ENCODE measurements at places on chromosomes 1 and 21.
A peak's percentile ranks its signal among the peaks of the same experiment; 100 is the strongest.

GRCh38 chr1:24151175-24151533 lies 8.2 kb upstream of the IL22RA1 start:
- DNase-seq = no peak

GRCh38 chr21:29697555-29698193 lies 242.1 kb downstream of the GRIK1 start:
- no peak for DNase-seq

DNA sequence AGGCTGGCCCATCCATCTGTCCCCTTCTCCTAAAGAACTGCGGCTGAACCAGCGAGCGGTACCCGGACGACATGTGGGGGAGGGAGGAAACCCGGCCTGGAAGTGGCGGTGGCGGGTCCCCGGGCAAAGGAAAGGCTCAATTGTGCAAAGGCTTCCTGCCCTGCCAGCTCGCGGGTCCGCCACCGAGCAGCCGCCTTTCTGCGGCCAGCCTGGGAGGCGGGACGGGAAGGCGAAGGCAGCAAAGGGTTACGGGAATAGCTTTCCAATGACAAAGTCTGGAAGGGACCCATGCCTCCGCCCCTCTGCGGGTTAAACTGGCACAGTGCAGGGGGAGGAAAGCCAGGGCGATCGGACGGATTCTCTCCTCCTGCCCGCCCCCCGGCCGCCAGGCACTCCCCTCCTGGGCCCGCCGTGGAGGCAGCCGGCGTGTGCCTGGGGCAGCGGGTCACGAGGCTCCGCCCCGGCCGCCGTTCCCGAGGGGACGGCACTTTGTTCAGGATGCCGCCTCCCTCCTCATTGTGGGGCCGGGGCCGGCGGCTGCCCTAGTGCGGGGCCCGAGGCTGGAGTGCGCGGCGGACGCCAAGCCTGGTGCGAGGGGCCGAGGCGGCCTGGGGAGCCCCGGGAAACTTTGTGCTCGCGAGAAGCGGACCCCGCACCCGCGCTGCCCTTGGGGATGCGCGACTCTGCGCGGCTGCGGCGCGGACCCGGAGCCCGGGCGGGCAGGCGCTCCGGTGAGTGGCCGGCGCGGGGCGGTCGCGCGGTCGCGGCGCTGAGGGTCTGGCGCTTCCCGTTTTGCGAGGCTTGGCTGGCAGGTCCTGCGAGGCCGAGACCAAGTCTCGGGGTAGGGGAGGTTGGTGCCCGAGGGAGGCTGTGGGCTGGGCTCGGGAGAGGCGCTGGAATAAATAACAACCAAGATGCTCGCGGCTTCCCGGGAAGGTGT lies at the start of gene NAV1:
NAV1 (plus strand) TSS at position 516 of the 940 bp plus-strand sequence. CDS start 83,758 bp downstream, outside the sequence.
- no peak for DNase-seq

DNA sequence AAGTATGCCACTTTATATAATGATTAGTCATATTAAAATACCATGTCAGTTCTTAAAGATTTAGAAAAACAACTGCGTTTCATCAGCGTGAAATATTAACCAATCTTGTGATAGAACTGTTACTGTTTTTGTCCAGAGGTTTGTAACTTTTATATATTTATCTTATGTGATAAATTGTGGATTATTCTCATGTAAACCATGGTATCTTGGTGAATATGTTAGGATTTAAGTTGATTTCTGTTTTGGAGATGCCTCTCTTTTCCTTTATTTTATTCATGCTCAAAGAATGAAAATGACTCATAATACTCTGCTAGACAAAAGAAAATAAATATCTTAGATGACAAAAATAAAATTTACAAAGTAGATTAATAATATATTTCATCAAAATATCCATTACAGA lies 88.4 kb downstream of the ADGRL4 start:
- DNase-seq = no peak

DNA sequence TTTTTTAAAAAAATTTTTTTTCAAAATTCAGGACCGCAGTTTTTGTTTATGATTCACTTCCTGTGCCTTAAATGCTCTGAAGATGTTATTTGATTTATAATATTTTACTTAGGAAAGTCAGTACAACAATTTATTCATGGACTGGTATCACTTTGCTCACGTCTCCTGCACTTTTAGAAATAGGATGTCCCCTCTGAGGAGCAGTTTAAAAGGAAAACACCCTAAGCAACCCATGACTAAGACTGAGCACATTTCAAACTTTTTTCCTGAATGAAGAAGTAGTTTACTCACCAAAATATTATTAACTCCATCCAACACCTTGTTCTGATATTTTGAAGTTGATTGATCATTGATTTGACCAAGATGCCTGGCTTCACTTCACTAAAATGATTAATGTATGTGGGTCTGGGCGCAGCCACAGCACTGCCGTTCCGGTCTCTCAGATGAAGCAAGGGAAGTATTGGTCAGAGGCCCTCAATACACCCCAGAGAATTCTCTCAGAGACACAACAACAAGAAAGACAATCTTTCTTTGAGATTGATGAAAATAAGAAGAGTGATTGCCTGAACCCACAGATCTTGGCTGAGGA lies 223.9 kb downstream of the TGFB2 start:
- no peak for DNase-seq

GRCh38 chr1:209756615-209757445 lies 977 bp downstream of the TRAF3IP3 start:
- peak; percentile 37 for DNase-seq

DNA sequence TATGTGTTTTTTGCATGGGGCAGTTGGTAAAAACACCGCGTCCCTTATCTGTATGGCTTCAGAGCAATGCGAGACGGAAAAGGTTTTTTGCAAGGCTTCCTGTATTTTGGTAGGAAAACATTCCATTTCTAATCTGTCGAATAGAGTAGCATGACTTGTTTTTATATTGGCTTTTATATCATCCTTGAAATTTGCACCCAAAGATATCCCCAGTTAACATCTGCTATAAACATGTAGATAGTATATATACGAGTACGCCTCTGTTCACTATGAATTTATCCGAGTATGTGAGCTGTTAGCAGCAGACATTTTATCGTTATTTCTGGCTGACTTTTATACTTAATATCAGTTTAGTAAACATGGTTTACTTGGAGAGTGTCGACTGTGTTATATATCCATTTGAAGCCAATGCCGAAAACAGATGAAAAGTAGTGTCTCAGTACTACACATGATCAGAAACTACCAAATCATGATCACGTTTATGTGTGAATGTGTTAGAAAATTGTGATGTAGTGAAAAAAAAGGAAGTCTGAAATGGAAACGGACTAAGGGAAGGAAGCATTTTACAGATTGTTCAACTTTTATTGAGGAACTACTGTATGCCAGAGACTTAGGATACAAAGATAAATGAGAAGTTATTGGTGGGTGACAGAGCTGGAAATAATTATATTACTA lies 1.0 kb downstream of the LEPR start:
- no peak for DNase-seq

DNA sequence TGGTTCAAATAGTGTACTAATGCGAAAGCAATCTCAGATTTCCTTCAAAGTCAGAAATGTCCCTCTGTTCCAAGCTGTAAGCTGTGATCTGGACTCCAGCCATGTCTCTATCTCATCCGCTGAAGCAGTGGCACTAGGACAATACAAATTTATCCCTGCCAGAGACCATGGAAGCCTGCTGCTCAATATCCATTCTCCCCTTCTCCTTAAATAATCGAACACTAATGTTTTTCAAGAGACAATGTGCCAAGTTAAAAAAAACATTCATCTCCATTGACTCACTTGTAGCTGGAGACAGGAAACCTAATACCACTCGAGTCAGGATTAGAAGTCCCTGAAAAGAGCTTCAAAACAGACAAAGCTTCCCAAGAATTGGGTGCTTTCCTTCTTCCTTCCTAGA lies 38.5 kb upstream of the PGBD5 start:
- DNase-seq = no peak

Data from stimulated activated CD4-positive, alpha-beta T cell treated with anti-CD3 and anti-CD28 coated beads, Interleukin-4, amount 100 ng/mL, for 24 hours (primary cell).